ENCODE measurements at places on chromosomes 2 and 18.

DNA sequence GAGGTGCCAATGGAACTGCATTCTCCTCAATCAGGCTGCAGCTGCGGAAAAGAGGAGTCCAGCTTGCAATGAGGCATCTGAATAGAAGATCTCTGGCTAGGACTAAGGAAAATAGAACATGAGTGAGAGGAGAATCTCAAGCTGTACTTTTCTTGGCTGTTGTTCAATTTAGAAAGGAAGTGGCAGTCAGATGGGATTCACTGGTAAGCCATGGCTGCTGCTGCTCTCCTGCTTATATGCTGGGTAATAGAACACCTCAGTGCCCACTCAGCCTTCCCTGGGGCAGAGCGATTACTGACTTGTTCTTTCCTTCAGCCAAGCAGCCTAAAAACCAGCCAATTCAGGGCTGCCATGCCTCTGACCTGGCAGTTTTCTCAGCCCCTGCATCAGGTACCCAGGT lies 17.6 kb upstream of the CHST9 start:
- DNase-seq = no peak

GRCh38 chr2:187230088-187230487 lies 218.0 kb downstream of the CALCRL start:
- DNase-seq = no peak

DNA sequence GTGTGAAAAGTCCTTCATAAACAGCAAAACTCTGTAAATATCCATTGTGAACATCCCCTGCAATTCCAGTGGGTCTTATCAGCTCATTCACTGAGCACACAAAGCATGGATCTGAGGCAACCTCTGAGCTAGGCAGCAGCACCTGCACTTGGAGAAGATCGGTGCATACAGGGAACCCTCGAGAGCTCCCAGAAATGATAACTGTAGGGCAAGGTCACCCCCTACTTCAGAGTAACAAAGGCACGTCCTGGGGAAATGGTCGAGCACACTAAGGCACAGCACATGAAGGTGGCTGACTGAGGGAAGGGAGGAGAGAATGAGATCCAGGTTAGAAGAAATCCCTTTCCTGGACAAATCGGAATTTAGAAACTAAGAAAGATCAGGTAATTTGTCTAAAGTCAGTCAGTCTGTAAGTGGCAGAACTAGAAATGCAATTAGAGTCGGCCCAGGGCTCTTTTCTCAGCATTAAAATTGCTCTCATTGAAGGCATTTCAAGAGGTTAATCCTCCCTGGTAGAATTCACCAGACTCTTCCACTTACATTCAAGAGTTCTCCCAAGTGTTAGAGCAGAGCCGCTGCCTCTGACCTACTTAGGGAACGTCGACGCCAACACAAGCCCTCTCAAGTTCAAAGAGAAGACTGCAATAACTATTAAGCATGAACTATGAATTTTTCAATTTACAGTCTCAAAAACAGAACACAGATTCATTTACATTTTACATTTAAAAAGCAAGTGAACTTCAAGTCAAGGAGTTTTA lies 45.9 kb downstream of the PXDN start:
- no peak for DNase-seq

DNA sequence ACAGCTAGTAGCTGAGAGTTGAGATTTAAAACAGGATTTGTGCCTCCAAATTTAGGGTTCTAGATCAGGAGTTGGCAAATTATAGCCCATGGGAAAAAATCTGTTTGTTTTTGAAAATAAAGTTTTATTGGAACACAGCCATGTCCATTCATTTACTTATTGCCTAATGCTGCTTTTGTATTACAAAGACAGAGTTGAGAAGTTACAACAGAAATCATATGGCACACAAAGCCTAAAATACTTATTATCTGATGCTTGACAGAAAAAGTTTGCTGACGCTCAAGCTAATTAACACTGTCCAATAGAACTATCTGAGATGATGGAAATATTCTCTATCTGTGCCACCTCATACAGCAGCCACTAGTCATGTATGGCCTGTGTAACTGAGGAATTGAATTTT lies 229.1 kb upstream of the RASGRP3 start:
- DNase-seq = no peak

DNA sequence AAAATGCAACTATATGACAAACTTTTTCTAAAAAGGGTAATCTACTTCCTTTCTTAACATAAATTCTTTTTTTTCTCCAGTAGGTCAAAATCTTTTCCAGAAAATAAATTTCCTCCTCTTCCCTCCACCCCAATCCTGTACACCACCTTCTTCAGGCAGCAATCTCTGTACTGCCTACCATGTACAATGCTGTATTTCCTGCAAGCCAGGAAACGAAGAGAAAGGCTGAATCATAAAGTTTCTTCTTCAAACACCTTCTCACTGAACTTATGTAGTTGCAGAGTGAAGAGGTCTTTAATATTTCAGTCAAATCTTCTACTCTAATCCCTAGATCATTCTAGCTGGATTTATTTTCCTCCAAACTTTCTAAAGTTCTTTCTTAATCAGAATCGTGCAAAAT lies 18.2 kb upstream of the C2orf66 start:
- no peak for DNase-seq

- no peak for DNase-seq
Observed at GRCh38 chr18:22186484-22186971, 17.1 kb downstream of the GATA6 start.

DNA sequence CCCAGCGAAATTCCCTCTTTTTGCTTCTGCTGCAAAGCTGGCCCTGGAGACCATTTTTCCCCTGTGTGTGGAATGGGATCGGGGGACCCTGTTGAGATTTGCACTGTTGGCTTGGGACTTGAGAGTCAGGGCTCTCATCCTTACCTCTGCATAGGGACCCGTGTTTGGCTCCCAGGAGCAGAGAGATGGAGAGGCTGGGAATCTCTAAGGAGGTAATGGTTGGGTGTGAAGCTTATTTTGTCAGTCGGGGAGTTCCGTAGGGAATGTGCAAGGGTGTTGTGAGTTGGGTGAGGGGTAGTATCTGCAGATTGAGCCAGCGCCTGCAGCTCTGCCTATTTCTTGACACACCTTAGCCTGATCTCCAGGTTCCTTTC lies 4.5 kb downstream of the GATA6 start:
- DNase-seq = no peak

DNA sequence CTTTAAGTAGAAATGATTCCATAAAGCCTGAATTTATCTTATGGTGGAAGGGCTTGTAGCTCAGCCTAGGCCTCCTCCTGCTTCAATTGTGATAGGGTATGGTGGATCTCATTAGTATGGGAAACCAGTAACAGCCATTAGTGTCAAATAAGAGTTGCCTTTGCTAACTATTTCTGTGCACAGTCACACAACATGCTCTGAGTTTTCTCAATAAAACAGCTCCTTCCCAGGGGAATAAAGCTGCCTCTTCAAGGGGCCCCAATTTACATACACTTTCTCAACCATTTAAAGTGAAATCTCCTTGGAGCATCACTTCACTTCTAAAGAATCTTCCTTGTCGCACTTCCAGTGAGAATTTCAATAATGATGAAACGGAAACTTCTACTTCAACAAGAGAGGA lies 53.4 kb downstream of the KLF7 start:
- DNase-seq = no peak

- no peak for DNase-seq
Observed at GRCh38 chr2:237547841-237548416, 18.4 kb upstream of the PRLH start.

DNA sequence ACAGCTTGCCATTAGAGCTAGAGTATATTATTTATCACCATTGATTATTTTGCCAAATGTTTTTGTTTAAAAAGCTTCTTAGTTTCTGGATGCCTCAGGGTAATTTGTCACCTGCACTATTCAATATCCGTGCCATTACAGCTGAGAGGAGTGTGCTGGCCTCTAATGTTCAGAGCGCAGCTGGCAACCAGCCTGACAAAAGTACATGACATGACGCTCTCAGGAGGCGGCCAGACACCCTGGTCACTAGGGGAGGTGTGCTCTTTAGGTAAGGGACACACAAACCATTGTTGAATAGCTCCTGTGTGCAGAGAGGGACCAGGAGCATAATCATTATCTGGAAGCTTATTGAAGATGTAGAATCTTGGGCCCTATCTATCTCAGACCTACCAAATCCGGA lies 20.3 kb downstream of the LIMS1 start:
- no peak for DNase-seq

DNA sequence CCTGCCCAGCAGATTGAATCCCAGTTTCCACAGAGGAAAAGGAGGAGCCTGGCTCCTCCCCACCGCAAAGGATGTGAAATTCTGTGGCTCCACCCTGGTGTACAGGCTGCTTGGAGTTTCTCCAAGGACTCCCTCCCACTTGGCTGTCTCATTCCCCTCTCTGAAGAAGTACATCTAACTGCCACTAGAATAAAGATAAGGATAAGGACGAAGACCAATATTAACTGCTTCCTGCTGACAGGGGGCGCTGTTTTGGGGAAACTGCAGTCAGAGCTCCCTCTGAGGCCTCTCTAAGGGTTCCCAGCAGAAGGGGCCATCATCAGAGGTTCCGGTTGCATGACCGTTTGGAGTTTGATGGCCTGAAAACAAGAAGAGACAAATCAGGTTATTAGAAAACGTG lies 790.9 kb downstream of the CPS1 start:
- no peak for DNase-seq

- DNase-seq = no peak
Observed at GRCh38 chr2:174333017-174333371, 1.8 kb upstream of the SP9 start.

DNA sequence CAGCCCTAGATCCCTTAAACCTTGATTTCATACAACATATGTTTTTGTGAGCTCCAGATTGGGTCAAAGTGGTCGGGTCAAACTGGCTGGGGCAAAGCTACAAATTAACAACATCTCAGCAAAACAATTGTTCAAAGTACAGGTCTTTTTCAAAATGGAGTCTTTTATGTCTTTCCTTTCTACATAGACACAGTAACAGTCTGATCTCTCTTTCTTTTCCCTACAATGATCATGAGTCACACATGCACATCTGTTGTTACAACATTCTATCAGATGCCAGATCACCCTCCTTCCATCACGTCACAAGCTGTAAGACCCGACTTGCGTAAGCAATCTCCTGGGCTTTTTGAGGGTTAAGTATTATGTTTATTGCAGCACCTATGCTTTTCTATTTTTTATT lies 55.1 kb downstream of the RHOB start:
- no peak for DNase-seq

- no peak for DNase-seq
Observed at GRCh38 chr2:180709392-180710145, 270.8 kb upstream of the UBE2E3 start.

Measured in type B pancreatic cell (in vitro differentiated cells).